ENCODE measurements at places on chromosomes 7 and 10.
A peak's percentile ranks its signal among the peaks of the same experiment; 100 is the strongest.

- peak; percentile 76 for DNase-seq
These were observed at the start of gene AASS for GRCh38 chr7:122143751-122144711. Gene AASS, minus strand, starts transcription at chr7:122144249. Its CDS starts 10,523 bp downstream, at chr7:122133726.

- no peak for DNase-seq
These were observed 2.6 kb upstream of the NPM3 start for GRCh38 chr10:101785801-101786200.

- DNase-seq, result no peak
These were observed 195.4 kb downstream of the SKIDA1 start for GRCh38 chr10:21329995-21330627.

GRCh38 chr10:12602521-12602920, 253.2 kb downstream of the CAMK1D start:
- no peak for DNase-seq

DNA sequence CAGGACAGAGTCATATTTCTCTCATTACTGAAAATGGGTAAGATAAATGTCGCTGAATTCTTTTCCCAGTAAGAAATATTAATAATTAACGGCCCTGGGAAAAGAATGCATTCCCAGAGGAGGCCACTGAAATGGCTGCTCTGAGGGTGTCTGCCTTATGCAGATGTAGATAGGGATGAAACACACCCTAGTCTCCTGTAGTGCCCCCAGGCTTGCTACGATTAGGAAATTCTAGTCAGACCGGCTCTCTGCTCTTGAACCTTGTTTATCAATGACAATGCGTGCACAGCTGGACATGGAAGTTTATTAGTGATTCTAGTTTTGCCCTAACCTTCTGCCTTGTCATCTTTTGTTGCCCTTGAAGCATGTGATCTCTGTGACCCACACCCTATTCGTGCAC, 291.1 kb downstream of the ZNF248 start:
- no peak for DNase-seq

GRCh38 chr10:26064106-26064505, 130.1 kb downstream of the MYO3A start:
- DNase-seq, result no peak

GRCh38 chr7:106048706-106049020, 63.4 kb downstream of the SYPL1 start:
- DNase-seq, result no peak

- DNase-seq, result no peak
These were observed 92.1 kb downstream of the BTRC start for GRCh38 chr10:101446071-101446470.

DNA sequence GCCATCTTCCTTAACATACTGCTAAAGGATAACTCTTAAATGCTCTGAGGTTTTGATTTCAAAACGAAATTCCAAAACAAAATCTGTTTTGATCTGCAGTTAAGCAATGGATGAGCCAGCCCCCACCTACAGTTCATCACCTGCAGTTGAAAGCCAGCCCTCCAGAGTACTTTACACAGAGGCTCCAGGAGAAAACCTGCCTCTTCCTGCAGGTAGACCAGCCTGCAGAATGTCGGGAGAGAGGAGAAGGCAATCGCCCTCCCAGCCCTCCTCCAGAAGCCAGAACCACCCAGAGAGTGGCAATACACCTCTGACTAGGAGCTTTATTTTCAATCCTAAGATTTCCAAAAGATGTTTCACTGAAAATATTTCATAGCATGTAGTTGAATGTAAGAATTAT, 798.1 kb downstream of the GATA3 start:
- DNase-seq, result no peak

- no peak for DNase-seq
These were observed 23.1 kb downstream of the RPA3 start for GRCh38 chr7:7695111-7695817.

- DNase-seq, result peak; percentile 77
These were observed 32.7 kb downstream of the ABCB5 start for GRCh38 chr7:20647908-20648776.

- no peak for DNase-seq
These were observed 169.4 kb downstream of the LRMDA start for GRCh38 chr10:75600833-75601232.

DNA sequence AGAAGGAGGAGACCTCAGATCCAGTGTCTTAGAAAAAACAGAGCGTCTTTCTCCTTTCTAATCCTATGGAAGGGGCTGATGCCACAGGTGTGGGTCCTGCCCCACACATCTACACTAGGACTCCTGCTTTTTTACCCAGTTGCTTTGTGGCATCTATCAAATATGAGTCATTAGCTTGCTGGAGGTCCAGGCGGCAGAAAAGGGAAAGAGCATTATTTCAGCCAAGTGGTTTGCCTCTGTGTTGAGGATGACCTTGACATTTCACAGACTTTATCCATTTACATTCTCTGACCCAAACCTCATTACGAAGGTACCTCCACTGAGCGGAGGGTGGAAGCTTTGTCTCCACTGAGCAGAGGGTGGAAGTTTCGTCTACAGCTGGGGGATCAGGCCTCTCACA, 308.4 kb upstream of the KLF6 start:
- no peak for DNase-seq

DNA sequence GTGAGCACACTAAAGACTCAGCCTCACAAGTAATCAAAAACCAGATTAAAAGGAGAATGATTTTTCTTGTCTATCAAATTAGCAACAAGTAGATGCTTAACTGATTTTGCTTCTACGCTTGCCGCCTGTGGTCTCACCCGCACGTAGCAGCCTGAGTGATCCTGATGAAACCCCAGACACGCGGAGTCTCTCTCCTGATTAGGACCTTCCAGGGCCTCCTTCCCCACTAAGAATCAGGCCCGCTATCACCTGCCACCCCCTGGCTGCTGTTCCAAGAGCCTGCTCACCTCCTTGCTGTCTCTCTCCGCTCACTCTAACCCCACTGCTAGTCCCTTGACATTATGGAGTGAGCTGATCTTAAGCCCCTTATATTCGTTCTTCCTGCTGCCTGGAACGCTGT, 325.9 kb upstream of the NRP1 start:
- DNase-seq, result no peak

- DNase-seq, result no peak
These were observed 34.5 kb downstream of the SRRM3 start for GRCh38 chr7:76236224-76236623.

DNA sequence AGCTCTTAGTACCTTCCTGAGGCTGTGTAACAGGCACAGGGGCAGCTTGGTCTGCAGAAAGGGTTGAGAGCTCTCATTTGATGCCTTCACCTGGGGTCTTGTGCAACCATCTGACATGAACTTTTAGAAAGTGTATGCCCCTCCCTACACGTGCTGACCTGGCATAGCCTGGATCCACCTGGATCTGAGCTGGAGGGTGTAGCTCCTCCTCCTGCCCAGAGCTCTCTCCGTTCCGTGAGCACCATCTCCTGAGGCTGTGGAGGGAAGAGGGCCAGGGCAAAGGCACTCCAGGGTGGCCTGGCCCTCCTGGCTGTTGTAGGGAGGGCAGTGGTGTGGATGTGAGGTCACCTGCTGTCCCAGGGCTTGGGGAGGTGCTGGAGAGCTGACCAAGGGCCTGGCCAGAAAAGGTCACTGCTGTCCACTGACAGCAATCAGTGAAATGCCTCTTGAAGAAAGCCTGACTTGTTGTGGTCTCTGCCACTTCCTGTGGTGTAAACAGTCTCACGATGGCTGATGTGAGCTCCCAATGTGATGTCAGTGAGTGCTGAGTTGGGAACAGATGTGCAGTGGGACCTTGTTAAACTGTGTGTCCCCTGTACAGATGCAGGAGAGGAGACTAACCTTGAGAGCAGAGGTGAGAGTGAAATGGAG, 23.0 kb downstream of the AMZ1 start:
- no peak for DNase-seq

Measured in NCI-H1417 (cell line).